ENCODE measurements at places on chromosomes 2 and 18.

DNA sequence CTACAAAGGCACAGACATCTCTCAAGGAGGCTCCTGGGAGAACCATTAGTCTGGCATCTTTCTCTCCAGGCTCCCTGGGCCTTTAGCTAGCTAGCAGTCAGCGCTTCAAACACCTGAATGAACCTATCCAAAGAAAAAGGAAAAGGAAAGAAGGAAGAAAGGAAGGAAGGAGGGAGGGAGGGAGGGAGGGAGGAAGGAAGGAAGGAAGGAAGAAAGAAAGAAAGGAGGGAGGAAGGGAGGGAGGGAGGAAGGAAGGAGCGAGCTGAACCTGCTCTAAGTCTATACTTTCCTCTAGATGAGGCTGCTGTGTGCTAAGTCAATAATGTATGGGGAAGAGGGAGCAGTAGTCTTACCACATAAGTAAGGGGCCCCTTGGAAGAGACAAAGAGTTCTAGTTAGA, 5.1 kb upstream of the BCL11A start:
- DNase-seq, result no peak

DNA sequence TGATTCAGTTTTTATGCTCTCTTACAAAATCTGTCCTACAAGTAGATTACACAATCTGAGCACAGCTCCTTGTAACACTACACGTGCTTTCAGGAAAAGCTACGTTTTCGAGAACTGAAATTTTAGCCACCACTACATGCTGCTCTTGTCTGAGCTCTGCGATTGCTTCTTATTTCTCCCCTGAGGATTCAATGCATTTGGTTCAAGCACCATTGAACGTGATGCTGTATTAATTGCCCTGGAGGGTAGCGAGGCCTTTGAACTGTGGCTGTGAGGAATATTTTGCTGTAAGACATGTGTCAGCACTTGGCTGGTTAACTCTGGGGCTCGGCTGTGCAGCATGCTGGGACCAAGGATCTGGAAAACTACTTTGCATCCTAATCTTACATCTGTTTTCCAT, 405.8 kb downstream of the EPHA4 start:
- no peak for DNase-seq

GRCh38 chr2:54572262-54572635, 116.1 kb downstream of the SPTBN1 start:
- peak; percentile 83 for DNase-seq

- DNase-seq, result no peak
Measured at GRCh38 chr18:5444847-5445246, 99.0 kb downstream of the EPB41L3 start.

- no peak for DNase-seq
Measured at GRCh38 chr2:148745151-148745851, 100.8 kb downstream of the EPC2 start.

DNA sequence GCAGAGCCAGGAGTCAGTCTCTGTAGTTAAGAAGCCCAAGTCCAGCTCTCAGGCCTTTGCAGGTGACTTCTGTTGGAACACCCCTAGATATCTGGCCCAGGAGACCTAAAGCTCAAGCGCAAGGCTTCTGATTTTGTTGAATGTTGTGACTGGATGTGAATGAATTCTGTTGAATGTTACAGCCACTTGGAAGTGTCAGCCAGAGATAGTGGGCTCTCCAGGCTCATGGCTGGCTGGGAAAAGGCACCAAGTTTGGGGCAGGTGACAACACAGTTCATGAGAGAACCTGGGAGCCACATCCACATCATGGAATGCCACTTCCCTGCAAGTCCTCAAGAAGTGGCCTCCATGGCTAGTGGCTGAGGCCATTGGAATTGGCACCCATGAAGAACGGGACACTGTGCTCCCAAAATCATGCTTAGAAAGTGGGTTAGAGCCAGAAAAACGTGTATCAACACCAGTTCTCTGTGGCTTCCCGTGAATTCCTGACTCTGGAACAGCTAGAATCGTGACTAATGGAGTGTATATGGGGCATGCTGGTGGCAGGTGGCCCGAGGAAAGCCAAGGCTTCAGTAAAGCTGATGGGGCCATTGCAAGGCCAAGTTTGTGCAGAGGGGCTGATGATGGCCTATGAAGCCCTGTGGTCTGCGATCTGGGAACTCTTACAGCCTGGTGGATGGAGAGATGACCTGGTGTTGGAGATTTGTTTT, 30.2 kb downstream of the EDAR start:
- no peak for DNase-seq

DNA sequence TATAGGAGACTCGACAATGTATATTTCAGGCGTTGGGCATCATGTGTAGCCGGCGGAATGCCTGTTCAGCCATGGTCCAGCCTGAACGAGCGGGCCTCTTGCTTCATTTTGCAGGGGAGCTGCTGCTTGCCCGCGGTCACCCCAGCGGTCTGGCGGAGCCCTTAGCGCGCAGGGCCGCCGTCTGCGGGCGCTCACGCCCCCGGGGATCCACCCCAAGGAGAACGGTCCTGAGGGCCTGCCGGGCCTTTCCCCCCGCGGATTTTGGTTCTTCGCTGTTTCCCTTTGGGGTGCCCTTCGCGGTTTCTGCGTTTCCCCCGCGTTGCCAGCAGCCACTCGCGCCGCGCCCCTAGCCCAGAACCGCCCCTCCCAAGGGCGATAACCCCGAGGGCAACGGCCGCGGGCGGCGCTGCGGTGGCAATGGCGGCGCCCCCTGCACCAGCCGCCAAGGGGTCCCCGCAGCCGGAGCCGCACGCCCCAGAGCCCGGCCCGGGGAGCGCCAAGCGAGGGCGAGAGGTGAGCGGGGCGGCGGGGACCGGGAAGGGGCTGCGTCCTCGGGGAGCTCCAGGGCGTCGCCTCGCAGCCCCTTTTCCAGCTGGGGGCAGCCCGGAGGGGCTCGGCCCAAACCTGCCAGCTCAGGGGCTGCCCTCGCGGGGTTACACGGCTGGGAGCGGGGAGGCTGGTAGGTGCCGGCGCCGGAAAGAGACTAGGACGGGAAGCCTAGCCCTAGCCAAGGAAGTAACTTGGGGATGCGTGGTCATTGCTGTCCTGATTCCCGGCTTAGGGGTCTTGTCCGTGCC, at the start of gene MFSD2B:
MFSD2B (plus strand) TSS at position 406 of the 797 bp plus-strand sequence; CDS start at position 418, 12 bp downstream.
- DNase-seq, result peak; percentile 15

GRCh38 chr2:219459460-219460311, 25.0 kb downstream of the SPEG start:
- DNase-seq, result peak; percentile 49

GRCh38 chr18:43574974-43575373, 297.7 kb upstream of the SYT4 start:
- DNase-seq, result no peak

DNA sequence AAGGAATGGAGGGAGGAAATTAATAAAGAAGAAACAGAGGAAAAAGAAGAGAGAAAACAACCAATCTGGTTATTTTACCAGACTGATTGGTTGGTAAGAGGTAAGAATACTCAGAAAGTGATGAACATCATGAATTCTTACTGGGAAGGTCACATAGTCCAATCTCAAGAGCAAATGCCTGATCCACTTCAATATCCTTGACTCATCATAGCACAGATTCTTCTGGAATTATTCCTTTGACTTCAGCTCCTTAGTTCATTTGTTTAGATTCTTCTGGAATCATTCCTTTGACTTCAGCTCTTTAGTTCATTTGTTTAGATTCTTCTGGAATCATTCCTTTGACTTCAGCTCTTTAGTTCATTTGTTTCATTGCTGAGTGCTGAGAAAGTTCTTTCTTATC, 2030.6 kb upstream of the CELF4 start:
- DNase-seq, result no peak

- no peak for DNase-seq
Measured at GRCh38 chr18:25248755-25249154, 103.2 kb downstream of the ZNF521 start.

GRCh38 chr2:66478731-66479316, 43.9 kb downstream of the MEIS1 start:
- no peak for DNase-seq

DNA sequence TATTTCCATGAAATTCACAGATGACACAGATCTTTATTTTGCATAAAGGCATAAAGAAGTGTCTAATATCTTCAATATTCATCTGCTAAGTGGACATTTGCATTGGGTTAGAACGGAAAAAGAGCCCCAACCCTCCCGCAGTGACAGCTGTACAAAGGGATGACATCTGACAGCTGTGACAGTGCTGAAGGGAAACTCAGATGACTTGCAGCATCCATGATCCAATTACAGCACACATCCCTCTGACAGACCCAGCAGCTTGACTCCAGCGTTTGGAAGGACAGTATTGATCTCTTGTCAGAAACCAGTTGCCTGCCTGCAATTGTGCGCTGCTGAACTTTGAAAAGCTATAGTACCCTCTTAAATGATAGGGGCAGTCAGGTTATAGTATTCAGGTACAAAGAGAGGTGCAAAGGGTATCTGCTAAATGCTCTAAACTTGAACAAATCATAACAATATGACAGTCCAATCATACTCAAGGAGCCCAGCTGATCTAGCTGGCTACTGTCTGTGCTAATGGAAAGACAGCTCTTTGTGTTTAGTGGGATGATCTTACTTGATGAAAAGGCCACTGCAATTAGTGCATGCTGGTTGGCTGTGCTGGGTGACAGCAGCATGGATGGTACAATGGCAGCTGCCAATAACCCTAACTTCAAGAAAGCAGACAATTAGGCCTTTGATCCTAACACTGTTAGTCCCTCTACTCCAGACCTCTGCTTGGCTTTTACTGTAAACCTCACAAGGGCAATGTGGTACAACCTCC, 599.2 kb downstream of the NR4A2 start:
- DNase-seq, result no peak

- DNase-seq, result no peak
Measured at GRCh38 chr2:149281441-149281840, 48.9 kb upstream of the LYPD6 start.

- no peak for DNase-seq
Measured at GRCh38 chr2:209592106-209592505, 168.3 kb downstream of the MAP2 start.

DNA sequence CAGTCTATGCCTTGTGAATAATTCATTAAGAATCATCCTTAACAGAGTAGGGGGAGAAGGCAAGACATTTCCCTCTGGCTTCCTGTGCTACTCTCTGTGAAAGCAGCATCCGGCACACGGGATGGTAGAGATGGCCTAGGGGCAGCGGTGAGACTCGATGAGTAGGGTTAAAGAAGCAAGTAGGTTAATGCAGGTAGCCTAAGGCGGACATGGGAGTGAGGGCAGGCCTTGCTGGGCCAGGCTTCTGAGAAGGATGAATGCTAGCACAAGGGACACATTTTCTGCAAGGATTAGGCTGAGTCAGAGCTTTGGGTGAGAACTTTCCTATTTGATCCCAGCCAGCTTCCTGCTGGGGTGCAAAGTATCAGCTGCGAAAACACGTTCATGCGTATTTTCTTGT, 80.8 kb downstream of the NXPH2 start:
- DNase-seq, result no peak

- DNase-seq, result peak; percentile 8
Measured at GRCh38 chr18:42080340-42080739, 125.3 kb downstream of the PIK3C3 start.

GRCh38 chr2:162230761-162231160, 12.5 kb downstream of the FAP start:
- no peak for DNase-seq
